Brain (organoid and tissue), 16 donors: ENCODE measurements at places on chromosomes 2 and 18.

DNA sequence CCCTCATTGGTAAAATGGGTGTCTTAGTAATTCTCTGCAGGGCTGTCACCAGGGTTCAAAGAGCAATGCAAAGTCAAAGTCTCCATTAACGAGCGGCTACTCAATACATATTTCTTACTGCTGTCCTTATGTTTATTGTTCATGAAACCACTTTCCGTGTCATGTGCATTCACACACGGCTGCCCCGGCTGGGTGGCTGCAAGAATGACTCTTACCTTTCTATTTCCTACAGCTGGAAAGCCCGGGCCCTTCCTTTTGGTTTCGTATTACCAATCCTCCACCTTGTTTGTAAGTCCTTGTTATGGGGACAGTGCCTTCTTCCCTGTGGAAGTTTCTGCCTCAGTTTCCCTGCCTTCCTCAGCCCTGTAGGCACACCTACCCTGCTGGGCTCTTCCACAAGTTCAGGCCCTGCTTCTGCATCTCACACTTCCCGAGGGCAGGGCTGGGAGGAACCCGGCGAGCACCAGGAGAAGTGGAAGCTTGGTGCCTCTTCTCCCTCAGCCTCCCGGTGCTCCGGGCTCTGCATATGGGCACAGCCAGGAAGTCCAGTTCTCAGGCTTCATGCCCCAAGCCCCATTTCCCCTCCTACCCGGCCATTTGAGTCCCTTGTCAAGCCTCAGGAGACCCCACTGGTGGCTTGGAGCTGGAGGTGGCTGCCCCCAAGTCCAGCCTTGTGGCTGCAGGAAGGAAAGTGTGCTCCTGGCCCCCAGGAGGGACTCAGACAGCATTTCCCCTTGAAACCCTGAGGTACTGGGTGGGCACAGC lies 18.7 kb upstream of the ACKR3 start:
- no peak for DNase-seq

- DNase-seq: no peak
Measured at GRCh38 chr2:156486147-156486546, 50.0 kb downstream of the GPD2 start.

GRCh38 chr2:110888411-110888810 lies 156.0 kb downstream of the ACOXL start:
- no peak for DNase-seq

- no peak for DNase-seq
Measured at GRCh38 chr18:58148954-58149471, 105.0 kb downstream of the NEDD4L start.

- no peak for DNase-seq
Measured at GRCh38 chr2:7169593-7169992, 252.4 kb downstream of the RNF144A start.

DNA sequence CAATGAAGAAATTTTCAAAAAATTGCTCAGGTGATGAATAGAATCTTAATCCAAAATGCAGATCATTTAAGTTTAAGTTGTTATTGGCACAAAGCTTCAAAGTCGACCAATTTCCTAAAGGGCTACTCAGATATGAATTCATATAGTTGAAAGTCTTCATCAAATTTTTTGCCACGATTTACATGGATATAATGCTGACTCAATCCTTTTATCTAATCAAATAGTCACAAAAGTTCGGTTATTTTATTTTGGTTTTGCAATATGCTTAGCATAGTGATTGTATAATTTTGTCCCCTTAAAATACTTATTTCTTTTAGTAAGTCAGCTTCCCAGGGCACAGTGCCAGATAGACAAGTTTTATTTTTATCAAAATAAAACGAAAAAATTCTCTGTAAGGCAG lies 227.3 kb downstream of the CD226 start:
- DNase-seq: peak; percentile 26

DNA sequence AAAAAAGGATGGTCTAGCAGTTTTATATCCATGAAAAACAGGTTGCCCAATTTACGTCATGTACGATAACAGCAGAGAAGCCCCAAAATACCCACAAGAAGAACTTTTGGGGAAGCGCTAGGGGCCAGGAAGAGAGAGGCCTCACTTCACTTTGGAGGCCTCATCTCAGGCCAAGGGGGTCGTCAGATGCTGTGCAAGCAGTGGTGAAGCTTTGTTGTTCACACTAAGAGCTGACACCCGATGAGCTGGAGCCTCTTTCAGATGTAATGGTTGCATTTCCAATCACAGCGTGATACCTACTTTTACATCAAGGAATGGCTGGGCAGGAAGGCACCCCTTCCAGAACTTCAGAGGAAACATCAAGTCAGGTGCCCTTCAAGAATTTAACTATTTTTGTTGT lies 242.3 kb upstream of the PXDN start:
- no peak for DNase-seq

GRCh38 chr2:105394951-105395611 lies 3.8 kb downstream of the FHL2 start:
- DNase-seq: no peak

DNA sequence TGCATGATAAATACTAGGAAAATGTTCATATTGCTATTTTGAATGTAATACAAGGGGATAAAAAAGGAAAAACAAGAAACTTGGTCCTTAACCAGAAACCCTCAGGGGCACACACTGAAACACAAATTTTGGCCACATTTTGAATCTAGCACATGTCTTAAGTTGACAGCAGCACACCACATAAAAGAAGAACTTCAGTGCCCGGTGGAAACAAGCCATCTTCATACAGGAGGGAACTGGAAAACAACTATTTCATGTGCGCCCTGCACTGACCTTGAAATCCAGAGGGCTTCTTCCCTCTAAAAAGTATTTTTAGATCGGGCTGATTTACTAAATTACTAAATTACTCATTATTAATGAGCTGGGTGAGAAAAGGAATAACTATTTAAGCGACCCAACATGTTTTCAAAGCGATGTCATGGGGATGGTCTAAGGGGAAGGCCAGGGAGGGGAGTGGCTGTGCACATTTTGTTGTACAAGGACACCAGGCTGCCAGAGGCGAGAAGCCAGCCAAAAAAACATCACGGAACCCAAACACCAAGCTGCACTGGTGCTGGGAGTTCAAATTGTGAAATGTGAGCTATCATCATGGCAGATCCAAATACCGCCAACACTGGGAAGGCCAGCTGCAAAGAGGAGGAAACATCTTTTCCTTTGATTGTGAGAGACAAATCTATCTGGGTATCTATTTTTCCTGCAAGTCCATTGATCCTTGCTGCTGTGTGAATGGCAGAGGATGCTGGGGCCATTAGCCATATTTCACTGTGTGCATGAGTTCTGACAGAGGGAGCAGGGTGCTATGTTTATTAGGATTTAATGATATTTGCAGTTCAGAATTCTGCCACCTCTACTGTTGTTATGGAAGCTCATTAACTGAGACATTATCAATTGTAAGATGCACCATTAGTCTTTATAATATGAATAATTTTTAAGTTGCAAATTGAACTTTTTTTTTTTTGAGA lies 150.7 kb upstream of the LMAN1 start:
- no peak for DNase-seq

- no peak for DNase-seq
Measured at GRCh38 chr2:98899041-98899702, 36.9 kb downstream of the CRACDL start.

DNA sequence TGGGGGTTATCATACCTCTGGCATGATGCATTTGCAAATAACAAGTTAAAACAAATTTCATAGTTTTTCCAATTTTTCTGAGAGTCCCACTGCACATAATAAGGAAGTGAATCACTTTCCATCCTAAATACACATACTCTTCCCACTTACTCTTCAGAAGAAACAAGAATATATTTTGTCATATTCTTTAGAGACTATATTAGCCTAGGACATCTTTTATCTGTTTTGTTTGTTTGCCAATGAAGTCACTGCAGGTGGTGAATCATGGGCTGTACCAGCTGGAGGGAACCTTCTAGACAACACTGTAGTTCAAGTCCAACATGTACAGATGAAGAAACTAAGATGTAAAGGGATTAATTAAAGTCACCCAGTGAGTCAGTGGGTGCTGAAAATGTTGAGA lies 116.8 kb downstream of the XIRP2 start:
- no peak for DNase-seq

- DNase-seq: no peak
Measured at GRCh38 chr2:130850788-130851623, 14.3 kb downstream of the ARHGEF4 start.

GRCh38 chr2:27096748-27097297 lies 10.3 kb downstream of the KHK start:
- DNase-seq: no peak

DNA sequence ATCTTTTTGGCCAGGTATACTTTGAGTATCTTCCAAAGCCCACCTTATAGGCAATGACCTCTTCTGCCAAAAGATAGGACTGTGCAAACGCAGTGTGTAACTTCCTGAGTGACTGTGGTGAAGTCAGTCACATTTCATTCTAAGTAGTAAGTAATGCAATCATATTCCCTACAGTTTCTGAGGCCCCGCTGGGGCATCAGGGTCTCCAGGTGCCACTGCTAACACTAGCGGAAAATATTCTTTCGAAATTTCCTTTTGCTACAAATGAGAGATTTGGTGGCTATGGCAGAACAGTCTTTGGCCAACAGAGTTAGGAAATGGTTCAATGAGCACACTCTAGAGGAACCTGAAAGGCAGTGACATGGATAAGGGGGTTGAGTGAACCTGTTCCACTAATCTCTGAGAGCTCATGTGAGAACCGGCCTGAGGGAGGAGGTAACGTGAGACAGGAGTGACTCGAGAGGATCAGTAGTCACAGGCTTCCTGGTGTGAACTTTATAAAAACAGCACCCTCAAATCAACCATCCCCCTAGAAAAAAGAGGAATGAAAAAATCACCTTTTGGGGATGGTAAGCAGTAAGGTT lies 102.6 kb upstream of the LPIN2 start:
- DNase-seq: no peak

DNA sequence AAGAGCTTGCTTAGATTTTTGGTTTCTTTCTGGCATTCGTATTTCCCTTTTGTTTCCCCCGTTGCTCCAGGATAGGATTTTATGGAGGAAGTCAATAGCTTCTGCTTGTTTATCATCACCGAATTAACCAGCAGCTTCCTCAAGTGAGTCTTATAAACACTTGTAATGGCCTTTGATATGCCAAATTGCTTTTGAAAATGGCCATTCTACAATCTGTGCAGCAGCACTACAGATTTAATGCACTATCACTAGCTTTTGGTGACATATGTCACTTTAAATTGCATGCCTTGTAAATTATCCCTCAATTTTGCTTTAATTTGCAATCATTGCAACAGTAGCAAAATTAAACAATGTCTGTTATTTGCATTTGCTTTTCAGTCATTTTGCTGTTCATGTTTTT lies 774.7 kb downstream of the METTL4 start:
- DNase-seq: peak; percentile 90

DNA sequence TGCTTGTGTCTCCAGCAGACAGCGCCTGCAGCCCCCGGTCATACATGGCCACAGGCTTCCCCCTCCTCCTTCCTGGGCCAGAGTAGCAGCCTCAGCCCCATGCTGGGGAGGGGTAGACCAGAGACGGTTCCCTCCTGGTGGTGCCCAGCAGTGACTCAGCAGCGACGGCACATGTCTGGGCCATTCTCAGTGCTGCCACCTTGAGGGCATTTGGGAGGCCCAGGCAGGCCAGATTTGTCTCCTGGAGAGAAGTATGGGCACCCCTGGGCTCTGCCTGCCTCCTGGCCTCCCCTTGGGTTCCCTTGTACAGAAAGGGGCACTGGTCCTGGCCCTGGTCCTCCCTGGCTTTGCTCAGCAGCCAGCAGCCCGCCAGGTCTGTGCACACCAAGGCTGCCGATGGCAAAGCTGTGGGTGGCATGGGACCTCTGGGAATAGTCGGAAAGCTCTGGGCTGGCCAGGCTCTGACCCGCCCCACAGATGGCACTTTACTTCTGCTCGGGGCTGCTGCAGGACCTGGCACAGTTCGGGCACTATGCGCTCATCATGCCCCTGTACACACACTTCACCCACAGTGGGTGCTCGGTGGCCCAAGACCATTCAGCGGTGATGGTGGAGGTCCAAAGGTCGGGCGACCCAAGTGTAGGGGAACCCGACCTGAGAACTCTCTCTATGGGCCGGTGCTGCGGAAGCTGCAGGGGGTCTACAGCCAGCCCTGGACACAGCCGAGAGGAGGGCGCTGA lies 11.4 kb upstream of the ALPI start:
- DNase-seq: no peak

- DNase-seq: no peak
Measured at GRCh38 chr2:18750672-18751554, 161.5 kb upstream of the NT5C1B start.

- no peak for DNase-seq
Measured at GRCh38 chr18:56660655-56661054, 9.5 kb downstream of the WDR7 start.

- no peak for DNase-seq
Measured at GRCh38 chr2:129441610-129442009, 537.9 kb upstream of the RAB6C start.

DNA sequence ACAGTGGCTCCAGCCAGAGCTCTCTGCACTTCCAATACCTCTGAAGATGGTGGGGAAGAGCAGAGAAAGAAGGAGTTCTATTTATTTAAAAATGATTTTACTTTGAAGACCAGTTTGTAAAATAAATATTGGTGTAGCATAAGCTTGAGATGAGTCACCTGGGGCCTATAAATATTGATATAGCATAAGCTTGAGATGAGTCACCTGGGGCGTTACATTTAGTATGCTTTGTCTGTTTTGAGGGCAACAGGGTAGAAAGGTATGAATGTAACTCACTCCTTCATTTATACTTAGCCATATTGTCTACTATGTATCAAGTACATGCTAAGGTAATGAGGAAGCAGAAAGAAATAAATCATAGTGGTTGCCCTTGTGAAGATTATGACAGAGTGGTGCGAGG lies 7.7 kb upstream of the SULT1C4 start:
- DNase-seq: no peak

- DNase-seq: peak; percentile 65
Measured at GRCh38 chr2:73283545-73284295, 558 bp downstream of the FBXO41 start.

- DNase-seq: no peak
Measured at GRCh38 chr2:64128943-64129391, 15.3 kb downstream of the PELI1 start.

DNA sequence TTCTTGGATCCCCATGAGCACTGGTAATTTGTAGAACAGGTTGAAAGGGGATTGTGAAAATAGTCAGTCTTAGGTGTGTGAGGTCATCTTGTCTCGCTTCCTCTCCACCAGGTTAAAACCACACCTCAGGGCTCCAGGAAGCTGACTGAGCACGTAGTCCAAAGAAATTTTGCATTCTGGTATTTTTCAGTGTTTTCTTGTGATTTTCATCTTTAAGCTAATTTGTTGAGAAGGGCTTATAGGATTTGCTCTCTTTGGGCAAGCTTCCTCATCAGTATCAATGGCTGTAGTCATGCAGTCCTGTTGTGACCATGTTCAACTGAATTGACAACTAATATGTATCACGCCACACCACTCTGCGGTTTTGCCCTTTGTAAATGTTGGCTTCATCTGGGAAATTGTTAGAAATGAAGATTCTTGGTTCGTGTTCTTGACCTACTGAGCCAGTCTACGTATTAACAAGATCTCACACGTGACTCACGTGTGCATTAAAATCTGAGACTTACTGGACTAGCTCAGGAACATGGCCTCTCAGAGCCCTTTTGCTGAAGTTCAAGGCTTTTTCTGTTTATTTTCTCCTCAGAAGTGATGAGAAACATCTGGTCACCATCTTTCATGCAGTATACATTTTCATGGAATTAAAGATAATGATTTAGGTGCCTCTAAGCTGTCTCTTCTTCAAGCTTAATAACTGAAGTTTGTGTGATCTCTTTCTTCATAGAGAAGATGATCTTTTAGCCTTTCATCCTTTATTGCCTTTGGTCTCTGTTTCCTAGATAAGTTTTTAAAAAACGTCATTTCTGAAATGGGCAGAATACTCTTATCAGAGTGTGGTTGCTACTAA lies 32.8 kb downstream of the FMNL2 start:
- no peak for DNase-seq

- no peak for DNase-seq
Measured at GRCh38 chr2:27754138-27754588, 17.4 kb upstream of the MRPL33 start.

GRCh38 chr18:51630706-51631105 lies 433.2 kb upstream of the MEX3C start:
- DNase-seq: peak; percentile 44
